RPMI7951 (cell line): ENCODE measurements at places on chromosomes 4 and X. TPM values are rescaled to one million over a fixed set of nuclear protein-coding genes. Genes with fewer than 3 reads are reported as not detected.
A peak's percentile ranks its signal among the peaks of the same experiment; 100 is the strongest.

Gene SSX4B
- 0.36 TPM in 1 of 2 replicates, not detected in the other for total RNA-seq

- DNase-seq: peak; percentile 78
These were observed 15.7 kb upstream of the DUSP21 start for GRCh38 chrX:44828008-44828605.

Gene MAGEE2
- 0.12 TPM in 1 of 2 replicates, not detected in the other for total RNA-seq

GRCh38 chr4:51960486-51960885, 59.7 kb downstream of the LRRC66 start:
- no peak for DNase-seq

Gene CXorf66
- total RNA-seq: not detected in 2 replicates

- DNase-seq: peak; percentile 10
These were observed 32.7 kb upstream of the MXRA5 start for GRCh38 chrX:3379111-3379510.

- no peak for DNase-seq
These were observed 226.0 kb upstream of the PPP1R2C start for GRCh38 chrX:43003939-43004338.

DNA sequence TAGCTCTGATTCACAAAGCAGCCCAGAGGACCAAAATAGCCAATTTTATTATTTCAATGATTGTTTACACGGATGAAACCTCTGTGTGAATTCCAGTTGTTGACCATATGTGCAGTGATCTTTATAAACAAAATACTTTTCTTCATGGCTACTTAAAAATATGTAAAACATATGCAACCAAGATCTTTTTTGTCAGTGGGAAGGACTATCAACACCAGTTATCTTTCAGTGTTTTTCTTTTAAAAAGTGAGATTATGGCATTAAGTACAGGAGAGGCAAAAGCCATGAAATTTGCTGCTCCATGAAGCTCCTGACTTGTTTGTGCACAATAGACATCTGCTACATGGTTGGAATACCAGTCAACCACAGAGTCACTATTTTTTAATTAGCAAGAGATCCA, 184.4 kb downstream of the DKK2 start:
- no peak for DNase-seq

Gene COL25A1
- total RNA-seq: not detected in 2 replicates

DNA sequence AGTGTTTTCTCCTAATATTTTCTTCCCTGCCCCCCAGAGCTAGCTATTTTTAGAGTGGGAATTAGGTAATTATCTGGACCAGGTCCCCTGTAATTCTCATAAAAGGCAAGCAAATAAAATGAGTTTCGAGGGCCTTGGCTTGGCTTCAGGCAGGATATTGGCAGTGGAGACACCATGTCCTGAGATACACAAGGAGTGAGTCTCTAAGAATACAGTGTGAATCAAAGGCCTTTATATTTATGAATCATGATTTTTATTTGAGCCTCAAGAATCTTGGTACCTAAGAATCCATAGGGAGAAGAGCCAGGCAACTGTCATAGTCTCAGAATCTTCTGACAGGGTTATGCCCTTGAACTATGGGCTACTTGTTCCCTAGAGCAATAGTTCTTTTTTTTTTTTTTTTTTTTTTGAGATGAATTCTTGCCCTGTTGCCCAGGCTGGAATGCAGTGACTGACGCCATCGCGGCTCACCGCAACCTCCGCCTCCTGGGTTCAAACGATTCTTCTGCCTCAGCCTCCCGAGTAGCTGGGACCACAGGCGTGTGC, 205.4 kb downstream of the LDB2 start:
- DNase-seq: peak; percentile 62

Gene SLC6A14
- total RNA-seq: not detected in 2 replicates

Gene IDS
- total RNA-seq: 37.1 and 38.1 TPM in 2 replicates

Gene DCAF8L2
- not detected in 2 replicates for total RNA-seq

Gene PYURF
- total RNA-seq: 85.2 and 91.3 TPM in 2 replicates

DNA sequence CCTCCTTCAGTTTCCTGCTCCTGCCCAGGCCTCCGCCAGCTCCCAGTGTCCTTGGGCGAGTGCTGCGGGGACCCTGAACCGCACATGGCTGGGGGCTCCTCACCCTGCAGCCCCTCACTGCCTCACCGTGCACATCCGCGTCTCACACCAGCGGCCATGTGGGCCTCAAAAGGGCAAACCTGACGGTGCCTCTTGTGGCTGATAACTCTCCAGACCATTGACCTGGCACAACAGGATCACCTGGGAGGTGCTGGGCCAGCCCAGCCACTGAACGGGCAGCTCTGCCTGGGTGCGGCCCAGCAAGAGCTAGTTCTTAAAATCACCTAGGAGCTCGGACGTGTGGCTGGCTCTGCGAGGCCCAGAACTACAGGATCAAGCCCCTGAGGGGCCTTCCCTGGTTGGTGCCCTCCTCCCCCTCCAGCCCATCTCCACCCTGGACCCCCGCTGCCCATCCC, 4.1 kb upstream of the S100P start:
- DNase-seq: no peak

GRCh38 chr4:140300271-140300970, 73.0 kb upstream of the SCOC start:
- peak; percentile 73 for DNase-seq

DNA sequence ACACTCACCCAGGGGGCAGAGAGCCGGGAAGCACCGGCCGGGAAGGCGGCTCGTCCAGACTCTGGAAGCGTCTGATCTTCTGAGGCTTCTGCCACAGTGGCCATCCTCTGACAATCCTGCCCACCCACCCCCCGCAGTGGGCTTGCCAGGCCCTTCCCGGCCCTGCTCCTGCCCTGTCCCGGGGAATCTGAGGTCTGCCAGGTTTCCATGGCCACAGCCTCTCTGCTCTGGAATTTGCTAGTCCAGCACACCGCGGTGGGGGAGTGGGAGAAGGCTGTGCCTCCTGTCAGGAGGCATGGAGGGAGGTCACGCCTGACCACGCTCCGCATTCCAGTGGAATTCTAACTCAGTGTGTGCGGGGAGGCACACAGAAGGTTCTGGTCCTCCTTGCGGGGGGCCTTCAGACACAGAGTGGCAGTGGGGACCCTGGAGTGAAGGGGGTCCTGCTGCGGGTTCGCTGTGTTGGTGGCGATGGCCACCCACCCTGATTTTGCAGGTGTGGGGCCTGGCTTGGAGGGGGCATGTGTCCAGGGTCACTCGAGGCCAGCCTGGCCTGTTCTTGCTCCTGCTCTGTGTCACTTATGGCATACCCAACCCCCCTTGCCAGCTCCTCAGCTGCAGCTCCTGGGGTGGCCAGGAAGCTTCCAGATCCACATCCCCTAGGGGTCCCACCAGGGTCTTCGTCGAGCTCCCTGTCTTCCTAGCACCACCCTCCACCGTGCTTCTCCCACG, 55.6 kb upstream of the ADRA2C start:
- no peak for DNase-seq

DNA sequence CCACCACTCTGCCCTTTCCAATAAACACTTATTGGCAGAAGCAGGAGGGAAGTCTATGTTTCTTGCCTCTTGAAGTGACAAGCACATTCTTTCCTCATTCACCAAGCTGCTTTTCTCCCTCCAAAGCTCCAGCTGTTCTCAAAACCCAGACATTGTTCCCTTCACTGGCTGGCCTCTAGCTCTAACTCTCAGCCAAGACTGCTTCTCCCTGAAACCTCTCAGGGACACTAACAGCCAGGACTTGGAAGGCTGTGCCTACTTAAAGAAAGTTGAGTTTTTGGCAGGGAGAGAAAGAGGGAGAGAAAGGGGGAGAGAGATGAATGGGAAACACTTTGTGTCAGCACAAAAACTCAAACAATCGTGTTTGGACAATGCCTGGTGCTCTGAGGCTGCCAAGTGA, 99.5 kb downstream of the COX18 start:
- DNase-seq: no peak

Gene DAPP1
- total RNA-seq: not detected in 2 replicates

DNA sequence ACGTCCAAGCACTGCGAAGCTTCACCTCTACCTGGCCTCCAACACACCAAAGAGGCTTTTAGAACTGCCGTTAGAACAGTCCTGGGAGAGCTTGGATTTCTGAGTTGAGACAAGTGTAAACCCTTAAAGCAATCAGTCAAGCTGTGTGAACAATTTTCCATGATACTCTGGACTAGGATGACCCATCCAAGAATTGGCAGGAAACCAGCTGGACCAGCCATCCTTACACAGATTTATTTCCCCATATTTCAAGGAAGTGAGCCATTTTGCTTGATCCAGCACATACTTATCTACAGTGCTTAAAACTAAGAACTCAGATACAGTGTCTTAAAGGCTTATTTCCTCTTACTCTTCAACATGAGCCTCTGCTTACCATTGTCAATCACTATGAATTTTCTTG, 340.7 kb upstream of the HS3ST1 start:
- DNase-seq: no peak

GRCh38 chr4:177123811-177124210, 185.9 kb upstream of the NEIL3 start:
- DNase-seq: no peak

Gene IRS4
- 0.24 TPM in 1 of 2 replicates, not detected in the other for total RNA-seq

DNA sequence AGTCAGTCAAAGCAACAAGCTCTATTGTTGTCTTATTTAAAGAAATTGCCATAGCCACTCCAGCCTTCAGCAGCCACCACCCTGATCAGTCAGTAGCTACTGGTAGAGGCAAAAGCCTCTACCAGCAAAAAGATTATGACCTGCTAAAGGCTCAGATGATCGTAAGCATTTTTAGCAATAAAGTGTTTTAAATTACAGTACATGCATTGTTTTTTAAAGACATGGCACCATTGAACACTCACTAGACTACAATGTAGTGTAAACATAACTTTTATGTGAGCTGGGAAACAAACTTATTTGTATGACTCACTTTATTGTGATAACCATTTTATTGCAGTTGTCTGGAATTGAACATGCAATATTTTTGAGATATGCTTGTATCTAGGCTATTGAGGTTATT, 32.3 kb upstream of the DYNLT3 start:
- no peak for DNase-seq

Gene F8A2
- not detected in 2 replicates for total RNA-seq

- DNase-seq: no peak
These were observed 323.2 kb downstream of the IL1RAPL1 start for GRCh38 chrX:28910487-28910886.

DNA sequence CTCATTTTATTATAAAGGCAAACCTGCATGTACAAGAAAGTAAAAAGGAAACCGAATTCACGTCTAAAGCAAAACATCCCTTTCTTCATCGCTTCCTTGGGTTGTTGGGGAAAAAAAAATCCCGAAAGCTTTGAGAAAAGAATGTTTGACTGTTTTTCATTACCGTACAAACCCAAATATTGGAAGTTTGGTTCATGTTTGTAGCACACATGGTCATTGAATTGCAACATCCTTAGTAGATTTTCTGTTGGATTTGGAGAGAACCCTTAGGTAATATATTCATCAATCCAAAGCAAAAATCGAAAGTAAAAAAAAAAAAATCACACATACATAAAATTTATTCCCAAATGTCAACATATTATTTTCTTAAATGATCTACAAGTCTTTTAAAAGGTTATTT, 420.3 kb downstream of the MAPK10 start:
- DNase-seq: no peak

DNA sequence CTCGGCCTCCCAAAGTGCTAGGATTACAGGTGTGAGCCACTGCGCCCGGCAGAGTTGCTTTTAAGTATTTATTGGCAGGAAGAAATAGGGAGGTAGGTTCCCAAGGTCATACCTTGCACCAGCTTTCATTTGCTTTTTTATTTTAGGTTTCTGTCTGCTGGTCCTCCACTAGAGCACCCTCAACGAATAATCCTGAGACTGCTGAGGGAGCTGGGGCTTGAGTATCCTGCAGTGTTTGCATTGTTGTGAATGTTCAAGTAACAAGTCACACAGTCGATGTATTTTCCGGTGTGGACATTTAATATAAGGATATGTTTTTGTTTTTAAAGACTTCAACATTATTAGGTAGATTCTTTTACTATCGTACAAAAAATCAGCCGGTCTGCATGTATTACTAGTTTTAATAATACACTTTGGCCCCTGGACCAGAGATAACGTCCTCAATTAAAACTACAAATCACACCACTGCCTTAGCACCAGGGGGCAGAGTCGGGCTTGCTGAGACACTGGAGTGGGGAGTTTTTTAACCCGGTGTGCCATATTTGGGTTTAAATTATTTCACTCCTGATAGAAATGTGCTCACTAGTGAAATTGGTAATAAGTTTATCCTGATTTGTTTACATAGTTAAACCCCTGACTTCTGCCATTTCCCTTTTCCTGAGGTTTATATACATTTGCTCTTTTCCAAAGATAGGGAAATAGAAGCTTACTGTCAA, 11.6 kb downstream of the SMIM20 start:
- DNase-seq: peak; percentile 25

DNA sequence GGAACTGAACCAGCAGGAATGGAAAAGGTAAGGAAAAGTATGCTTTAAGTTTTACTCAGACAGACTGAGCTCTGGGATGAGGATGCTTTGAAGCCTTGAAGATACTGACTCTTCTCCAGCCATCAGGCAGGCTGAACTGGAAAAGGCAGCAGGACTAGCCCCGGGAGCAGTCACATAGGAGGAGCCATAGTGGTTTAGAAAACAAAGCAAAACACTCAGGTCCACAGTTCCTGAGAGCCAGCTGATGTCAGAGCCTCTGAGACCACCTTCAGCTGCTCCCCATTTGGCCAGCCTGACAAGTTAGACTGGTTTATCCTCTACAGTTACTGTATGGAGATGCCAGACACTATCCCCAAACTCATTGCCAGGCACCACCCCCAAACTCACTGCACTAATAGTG, 167.9 kb upstream of the CPEB2 start:
- DNase-seq: no peak

Gene TBC1D8B
- total RNA-seq: 3.4 and 4.0 TPM in 2 replicates

GRCh38 chr4:48162162-48162561, 28.1 kb upstream of the TXK start:
- DNase-seq: peak; percentile 58

Gene DDIT4L
- 0.10 TPM in 1 of 2 replicates, not detected in the other for total RNA-seq

- DNase-seq: no peak
These were observed 361.2 kb downstream of the ARAP2 start for GRCh38 chr4:35883108-35883507.

DNA sequence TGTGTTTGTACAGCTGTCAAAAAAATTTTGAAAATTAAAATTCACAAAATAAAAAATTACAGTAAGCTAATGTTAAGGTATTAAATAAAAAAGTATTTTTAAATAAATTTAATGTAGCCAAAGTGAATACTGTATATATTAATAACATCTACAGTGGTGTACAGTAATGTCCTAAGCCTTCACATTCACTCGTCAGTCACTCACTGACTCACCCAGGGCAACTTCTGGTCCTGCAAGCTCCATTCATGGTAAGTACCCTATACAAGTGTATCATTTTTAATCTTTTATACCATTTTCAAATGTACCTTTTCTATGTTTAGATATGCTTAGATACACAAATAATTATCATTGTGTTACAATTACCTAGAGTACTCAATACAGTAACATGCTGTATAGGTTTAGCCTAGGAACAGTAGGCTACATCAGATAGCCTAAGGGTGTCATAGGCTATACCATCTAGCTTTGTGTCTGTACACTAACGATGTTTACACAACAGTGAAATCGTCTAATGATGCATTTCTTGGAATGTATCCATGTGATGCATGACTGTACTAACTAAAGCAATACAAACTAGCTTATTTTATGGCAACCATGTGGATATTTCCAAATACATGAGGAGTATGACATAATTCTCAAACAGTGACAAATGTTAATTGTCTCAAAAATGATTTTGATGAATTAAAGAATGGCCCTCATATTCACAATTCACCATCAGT, 13.7 kb downstream of the DDX60 start:
- peak; percentile 61 for DNase-seq
